ENCODE measurements at places on chromosomes 7 and 10.

GRCh38 chr10:63129888-63130287 lies 3.2 kb upstream of the NRBF2 start:
- DNase-seq, result peak; percentile 82

DNA sequence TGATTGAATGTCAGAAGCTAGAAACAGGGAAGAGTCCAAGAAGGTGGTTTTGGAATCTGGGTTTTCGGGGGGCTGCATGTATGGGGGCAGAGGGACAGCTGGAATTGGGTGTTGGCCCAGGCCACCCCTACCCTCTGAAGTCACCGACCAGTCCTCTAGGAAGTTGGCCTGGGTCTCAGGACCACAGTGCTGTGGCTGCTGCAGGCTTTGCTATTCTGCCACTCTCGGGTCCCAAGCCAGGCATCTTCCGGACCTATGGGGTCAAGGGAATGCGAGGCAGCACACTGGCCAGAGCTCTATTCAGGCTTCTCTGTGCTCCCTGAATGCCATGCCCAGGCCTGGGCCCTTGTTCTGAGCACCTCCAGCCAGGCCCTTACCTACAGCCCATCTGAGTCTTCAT lies 13.2 kb downstream of the FGF8 start:
- DNase-seq, result no peak

DNA sequence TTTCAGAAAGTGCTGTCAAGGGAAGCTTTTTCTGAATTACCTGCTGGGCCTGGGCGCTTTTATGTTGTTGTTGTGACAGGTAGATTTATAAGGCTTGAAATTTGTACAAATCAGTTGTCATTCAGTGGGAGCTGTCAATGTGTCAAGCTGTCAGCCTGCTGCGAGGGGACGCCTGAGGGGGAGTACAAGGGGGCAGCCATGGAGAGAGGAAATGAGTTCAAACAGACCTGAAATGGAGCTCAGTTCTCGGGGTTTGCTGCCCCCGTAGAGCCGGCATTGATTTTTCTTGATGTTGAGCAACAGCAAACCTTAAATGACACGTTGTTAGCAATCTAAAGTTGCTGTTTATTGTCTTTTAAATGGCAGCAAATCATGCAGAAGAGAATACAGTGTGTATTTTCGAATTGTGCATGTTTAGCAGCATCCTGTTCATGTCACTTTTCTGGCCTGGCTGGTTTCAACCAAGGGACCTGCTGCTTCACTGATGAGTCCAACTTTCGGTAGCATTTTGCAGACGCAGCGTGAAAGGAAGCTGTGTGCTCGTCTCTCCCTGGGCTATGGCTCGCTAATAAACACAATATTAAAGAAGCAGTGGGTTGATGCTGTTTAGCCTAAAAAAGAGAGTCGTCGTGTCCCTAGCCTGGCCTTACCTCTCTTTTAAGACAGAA lies 166.5 kb downstream of the LRMDA start:
- no peak for DNase-seq

- DNase-seq, result no peak
Observed at GRCh38 chr10:67622511-67622910, 73.5 kb downstream of the CTNNA3 start.

GRCh38 chr7:2299131-2299829 lies 15.0 kb downstream of the SNX8 start:
- DNase-seq, result no peak

- no peak for DNase-seq
Observed at GRCh38 chr7:157739031-157739430, 402.2 kb downstream of the DNAJB6 start.
